Tongue (tissue), 3 donors: ENCODE measurements at places on chromosomes 3 and 15. TPM values are rescaled to one million over a fixed set of nuclear protein-coding genes. Genes with fewer than 3 reads are reported as not detected.

DNA sequence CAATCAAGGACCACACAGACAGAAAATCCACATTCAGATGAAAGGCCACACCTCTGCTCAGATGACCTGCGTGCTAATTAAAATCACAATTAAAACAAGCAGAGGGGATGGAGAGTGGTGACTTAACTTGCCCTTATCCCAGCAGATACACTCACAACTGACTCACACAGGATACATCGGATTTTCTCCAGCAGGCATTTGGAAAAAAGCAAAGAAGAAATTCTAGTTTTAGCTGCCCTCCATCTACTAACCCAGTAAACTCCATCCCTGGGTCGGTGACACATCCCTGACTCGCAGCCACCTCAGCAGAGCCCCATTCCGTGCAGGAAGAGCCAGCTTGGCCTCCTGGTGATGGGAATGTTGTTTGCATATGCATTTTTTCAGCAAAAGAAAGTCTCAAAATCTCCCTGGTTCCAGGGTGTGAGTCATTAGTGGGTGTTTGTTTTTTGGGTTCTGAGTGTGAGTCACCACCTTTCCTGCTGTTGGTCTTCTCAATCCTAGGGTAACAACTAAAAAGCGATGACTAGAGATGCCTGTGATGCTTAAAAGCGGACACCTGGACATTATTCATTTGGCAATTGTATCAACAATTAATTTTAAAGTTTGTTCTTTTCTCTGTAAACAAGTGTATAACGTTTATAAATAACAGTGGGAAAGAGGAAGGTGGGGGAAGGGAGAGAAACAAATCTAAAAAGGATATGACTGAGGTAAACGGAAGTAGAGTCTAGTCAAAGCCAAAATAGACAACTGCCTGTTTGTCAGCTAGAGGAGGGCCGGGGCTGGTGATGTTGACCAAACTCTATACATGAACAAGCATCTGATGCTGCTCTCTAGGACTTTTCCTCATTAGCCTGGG lies 49.8 kb upstream of the SLC4A7 start:
- DNase-seq: no peak

DNA sequence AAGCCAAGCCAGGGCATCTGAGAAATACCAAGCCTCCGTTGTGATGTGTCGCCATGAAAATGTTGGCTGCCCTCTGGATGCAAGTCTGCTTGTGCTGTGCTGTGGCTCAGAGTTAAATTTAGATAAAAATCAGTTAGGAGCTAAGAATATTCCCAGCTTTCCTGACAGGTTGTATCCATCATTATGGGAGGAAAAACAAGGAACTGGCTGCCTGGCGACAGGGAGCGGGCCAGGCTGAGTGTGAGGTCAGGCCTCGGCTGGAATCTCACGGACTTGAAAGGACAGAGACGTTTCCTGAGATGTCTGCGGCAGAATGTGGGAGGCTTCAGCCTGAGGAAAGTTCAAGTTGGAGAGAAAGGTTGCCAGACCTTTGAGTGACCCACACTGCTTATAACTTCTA lies 213.8 kb downstream of the THSD4 start:
- DNase-seq: no peak

GRCh38 chr3:37824954-37825328 lies 36.7 kb upstream of the CTDSPL start:
- no peak for DNase-seq

- no peak for DNase-seq
Measured at GRCh38 chr3:131387796-131388489, 6.4 kb downstream of the NUDT16 start.

GRCh38 chr3:168574455-168575158 lies 478.9 kb upstream of the GOLIM4 start:
- DNase-seq: no peak

GRCh38 chr3:38268522-38268921 lies 2.9 kb downstream of the SLC22A13 start:
- DNase-seq: no peak

DNA sequence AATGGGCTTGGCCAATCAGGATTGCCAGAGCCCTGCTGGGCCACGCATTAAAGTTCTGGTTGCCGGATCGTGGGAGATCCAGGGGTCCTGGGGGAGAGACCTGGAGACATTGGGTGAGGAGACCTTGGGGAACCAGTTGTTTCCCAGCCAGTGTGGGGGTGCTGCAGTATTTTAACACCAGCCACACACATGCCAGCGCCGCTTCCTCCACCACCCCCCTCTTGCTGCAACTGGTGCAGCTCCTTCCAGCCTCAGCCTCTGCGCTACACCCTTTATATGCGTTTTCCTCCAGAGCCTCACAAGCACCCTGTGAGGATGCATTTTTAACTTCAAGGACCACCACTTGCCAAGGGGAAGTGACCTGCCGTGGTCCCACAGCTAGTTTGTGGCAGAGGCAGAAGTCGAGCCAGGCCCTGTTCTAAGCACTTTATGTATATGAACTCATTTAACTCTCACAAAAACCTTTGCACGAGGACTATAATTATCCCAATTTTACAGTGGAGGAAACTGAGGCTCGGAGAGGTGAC lies 29.4 kb upstream of the GRIP2 start:
- DNase-seq: no peak

DNA sequence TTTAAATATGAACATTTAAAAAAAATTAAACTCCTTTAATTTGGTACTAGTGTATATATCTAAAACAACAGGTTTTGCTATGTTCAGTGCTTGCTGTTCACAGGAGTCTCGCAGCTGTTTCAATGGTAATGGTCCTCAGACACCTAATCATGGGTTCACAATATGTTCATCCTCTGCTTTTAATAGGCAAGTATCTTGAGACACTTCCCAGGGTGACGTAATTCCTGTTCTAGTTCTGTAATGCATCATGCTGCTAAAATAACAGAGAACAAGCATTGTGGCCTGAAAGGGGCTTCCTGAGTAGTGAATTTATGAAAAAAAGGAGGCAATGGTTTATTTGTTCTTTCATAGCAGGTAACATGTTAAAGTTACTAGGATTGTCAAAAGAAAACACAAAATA lies 625.2 kb upstream of the GBE1 start:
- peak; percentile 53 for DNase-seq

DNA sequence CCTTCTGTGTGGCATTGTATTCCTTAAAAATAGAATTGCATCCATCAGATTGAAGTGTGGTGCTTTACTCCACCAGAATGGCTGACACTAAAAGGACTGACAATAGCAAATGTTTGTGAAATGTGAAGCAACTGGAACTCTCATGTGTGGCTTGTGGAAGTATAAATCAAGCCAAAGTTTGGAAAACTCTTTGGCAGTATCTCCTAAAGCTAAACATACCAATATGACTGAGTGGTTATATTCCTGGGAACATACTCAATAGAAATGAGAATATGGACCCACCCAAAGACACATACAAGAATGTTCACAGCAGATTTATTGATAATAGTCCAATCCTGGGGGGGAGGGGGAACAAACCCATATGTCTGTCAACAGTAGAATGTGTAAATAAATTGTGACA lies 87.1 kb downstream of the RARB start:
- DNase-seq: no peak

- DNase-seq: no peak
Measured at GRCh38 chr3:169759256-169759655, 5.6 kb downstream of the TERC start.

DNA sequence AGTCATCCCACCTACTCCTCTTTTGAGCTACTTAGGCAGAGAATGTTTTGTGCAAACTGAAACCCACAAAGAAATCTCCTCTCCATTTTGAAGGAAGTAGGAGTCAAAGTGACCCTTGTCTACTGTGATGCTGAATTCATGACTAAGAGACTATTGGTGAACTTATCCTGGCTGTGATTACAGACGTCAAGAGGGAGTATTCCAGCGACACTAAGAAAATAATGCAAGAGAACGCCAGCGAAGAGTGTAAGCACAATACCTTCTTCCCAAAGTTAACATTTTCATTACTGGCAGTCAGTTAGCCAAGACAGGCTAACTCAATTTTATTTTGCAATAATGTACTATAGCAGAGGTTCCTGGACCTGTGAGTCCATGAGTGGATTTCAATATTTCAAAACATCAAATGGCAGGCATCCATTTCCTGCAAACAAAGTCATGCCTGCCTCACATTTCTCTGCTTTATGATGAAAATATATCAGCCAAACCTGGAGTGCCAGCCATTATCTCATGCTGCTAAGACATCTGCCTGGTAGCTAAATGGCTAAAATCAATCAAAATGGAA lies 59.0 kb downstream of the CTNNB1 start:
- no peak for DNase-seq

DNA sequence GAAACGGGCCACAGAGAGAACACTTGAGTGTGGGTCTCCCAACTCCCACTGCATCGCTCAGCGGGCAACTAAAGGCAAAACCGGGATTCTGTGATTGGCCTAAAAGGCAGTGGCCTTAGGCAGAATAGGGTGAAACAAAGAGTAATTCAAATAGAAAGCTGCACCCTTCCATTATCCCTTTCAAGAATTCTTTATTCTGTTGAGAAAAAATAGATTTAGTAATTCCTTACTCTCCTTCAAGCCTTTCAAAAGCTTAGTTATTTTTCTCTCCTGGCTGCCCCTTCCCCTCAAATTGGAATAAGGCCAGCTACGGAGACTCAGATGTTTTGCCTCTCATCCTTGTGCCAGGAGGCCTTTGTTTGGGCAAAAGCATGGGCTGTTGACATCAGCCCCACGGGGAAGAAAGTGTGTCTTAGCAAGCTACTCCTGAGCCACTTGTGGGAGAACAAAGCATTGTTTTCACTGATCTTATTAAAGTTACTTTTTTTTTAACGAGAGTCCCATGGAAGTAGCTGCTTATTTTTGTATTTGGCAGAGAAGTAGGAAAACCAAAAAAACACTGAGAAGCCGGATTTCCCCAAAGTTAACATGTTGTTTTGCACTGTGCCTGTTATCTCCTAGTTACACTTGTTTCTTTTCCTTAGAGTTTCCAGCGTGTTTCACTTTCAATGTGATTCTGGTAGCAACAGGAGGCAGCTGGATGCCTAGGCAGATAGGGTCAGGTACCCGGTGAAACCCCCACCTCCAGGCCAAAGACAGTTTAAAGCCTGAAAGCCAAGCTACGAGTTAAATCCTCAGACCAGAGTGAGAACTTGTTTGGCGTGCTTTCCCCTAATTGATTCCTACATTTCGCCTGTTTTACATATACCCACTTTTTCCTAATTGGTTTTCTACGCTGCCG lies 2.2 kb downstream of the ST6GAL1 start:
- DNase-seq: peak; percentile 56

- peak; percentile 64 for DNase-seq
Measured at GRCh38 chr3:169147238-169148008, 516.1 kb downstream of the MECOM start.

DNA sequence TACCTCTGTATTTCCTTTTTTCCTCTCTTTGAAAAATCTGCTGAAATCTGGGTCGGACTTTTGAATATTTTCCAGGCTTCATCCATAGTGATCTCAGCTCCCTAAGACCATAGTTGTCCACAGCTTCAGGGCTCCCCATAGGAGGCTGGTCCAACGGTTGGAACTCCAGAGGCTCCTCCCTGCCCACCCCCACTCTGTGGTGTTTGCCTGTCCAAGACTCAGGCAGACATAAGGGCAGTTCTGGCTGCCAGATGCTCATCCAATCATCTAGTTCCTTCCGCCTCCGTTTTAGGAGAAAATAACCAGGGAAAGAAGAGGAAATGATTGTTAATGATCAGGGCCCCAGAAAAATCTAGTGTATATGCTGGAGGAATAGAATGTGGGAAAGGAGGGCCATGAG lies 27.9 kb upstream of the PRTG start:
- peak; percentile 33 for DNase-seq

- no peak for DNase-seq
Measured at GRCh38 chr15:99399061-99399460, 147.8 kb downstream of the LRRC28 start.

Gene PLXNB1
- 48.2 TPM for total RNA-seq

Gene TXNRD3
- total RNA-seq: 14.6 TPM

Gene C2CD4B
- total RNA-seq: 20.2 TPM

Gene STAC
- total RNA-seq: 32.6 TPM

Gene MASP1
- total RNA-seq: 12.0 TPM

Gene DUSP7
- 18.5 TPM for total RNA-seq

Gene ITIH1
- total RNA-seq: not detected

Gene PYGO1
- total RNA-seq: 22.6 TPM

Gene C2CD4A
- not detected for total RNA-seq

Gene RTP3
- not detected for total RNA-seq

Gene SLC9C1
- total RNA-seq: 3.2 TPM
